Stimulated activated naive CD8-positive, alpha-beta T cell treated with anti-CD3 and anti-CD28 coated beads, Interleukin-15, amount 100 ng/mL, for 72 hours (primary cell): ENCODE measurements at places on chromosomes 6 and 20.

DNA sequence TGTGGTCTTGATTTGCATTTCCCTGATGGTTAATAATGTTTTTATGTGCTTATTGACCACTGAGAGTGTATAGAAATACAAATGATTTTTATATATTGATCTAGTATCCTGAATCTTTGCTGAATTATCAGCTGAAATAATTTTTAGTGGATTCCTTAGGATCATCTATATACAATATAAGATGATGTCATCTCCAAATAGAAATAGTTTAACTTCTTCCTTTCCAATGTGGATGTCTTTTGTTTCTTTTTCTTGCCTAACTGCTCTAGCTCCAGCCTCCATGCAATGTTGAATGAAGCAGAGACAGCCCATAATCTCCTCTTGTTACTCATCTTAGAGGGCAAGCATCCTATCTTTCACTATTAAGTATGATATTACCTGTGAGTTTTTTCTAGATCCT lies 226.4 kb downstream of the GMDS start:
- DNase-seq, result no peak

DNA sequence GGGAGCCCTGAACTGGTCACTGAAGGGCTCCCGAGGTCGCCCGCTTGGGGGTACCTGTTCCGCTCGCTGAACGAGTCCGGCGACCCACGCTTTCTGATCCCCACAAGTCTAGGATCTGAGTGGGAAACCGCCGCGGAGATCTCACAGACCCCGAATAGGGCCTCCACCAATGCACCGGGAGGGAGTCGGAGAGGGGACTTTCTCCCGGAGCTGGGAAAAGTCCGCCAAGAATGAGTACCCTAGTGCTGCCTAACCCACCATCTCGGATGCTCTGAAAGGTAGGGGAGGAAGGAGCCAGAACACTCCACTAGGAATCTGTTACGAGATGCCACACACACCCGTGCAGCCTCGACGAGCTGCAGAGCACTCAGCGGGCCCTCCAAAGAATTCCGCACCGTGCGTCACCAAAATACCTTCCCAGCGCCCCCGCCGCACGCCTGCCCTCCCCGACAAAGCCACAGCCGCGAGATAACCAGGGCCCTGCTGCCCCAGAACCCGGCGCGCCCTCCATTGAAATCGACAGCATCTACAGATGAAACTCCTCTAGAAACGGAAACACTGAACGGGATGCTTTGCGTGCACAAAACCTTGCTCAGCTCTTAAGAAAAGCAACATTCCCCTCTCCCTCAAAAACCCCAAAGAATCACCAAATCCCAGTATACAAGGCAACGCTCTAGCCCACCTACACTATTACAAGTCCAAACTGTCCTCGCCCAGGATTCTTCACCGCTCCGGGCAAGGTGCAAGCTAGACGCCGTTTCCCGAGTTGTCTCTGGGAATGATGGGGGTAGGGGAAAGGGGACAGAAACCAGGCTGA lies 686 bp downstream of the COL12A1 start:
- peak; percentile 22 for DNase-seq

- no peak for DNase-seq
These were observed 29.7 kb upstream of the CD93 start for GRCh38 chr20:23115822-23116221.

GRCh38 chr6:53009056-53009455 lies 14.0 kb upstream of the GSTA4 start:
- DNase-seq, result no peak

- DNase-seq, result no peak
These were observed 13.3 kb upstream of the QKI start for GRCh38 chr6:163401039-163401885.

- no peak for DNase-seq
These were observed 4.9 kb upstream of the IPCEF1 start for GRCh38 chr6:154361476-154361875.

DNA sequence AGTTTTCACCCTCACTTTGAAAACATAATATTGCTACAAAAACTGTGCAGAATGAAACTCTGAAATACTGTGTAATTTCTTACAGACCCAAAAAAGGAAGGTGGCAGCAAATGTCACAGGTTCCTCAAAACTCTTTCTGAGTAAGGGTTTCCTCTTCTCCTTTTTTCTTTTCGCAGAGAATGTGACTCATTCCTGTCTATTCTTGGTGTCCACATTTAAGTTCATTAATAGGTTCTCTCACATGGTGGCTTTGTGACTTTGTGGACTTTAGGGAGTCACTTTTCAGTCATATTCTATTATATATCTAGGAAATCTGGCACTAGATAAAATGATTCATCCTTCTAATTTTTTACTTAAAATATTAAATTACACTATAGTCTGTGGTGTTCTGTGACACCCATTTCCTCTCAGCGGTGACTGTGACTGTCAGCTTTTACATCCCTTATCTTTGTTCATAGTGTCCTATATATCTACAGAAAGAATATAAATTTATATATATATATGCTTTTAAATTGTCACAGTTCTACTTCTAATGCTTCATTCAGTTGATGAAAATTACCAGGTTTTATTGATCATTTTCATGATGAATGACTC lies 126.8 kb upstream of the HCRTR2 start:
- DNase-seq, result no peak

GRCh38 chr6:3770023-3770720 lies 18.7 kb upstream of the PXDC1 start:
- no peak for DNase-seq

- DNase-seq, result no peak
These were observed 4.1 kb downstream of the NKX2-2 start for GRCh38 chr20:21509597-21510371.

DNA sequence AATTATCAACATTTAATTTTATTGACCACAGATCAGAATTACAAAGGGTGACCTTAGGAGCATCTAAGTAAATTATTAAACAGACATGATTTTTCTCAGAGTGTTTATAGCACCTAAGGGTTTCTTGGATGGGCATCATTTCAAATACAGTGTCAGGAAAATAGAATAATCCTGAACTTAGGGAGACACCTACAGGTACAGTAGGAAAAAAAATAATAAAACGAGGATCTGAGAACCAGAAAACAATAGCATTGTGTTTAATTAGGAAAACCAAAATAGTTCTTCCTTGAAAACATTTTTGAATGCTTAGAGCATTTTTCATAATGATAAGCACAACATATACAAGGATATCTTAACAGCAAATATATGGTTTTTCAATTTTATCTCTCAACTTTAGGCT lies 39.2 kb downstream of the MMUT start:
- DNase-seq, result no peak

- DNase-seq, result no peak
These were observed 2.2 kb upstream of the CFB start for GRCh38 chr6:31943742-31944141.

DNA sequence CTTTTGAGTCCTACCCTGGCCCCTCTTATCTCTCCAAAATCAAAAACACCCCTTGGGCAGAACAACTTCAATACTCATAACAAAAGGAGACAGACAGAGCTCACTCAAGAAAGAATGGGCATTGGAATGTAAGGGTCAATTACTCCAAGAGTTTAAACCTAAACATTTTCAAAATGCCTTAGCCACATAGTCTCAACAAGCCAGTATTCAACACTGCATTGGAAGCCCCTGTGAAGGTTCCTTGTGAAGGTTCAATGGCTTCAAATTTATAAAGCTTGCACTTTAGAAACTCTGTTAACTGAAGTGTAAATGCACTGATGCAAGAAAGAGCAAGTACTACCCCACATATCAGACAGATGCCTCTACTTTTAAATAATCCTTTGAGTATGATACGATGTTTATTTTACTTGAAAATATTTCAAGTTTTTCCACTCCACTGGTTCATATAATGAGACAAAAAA lies 139.1 kb upstream of the LAMP5 start:
- DNase-seq, result no peak

- no peak for DNase-seq
These were observed 40.4 kb downstream of the CD40 start for GRCh38 chr20:46158476-46158987.

- DNase-seq, result no peak
These were observed 373.7 kb downstream of the TAF4 start for GRCh38 chr20:61691978-61692377.

DNA sequence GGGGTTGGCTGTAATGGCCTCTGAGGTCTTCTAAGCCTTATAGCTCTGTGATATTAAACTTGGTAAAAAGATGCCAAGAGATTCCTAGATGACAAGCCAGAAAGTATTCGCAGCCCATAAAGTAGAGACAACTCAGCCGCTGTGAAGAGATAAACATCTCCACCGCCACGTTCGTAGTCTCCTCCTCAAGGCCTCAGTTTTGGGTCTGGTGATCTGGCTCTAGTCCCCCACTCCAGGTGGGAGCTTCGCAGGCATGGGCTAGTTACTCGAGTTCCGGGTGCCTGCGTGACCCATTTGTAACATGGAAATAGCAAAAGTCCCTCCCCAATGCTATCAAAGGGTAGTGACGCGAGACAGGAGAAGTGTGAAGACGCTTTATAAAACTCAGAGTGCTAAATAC lies 28.3 kb upstream of the AFDN start:
- DNase-seq, result no peak

GRCh38 chr20:62466072-62466760 lies 9.6 kb downstream of the GATA5 start:
- no peak for DNase-seq
